Lower lobe of right lung (tissue), 2 donors: ENCODE measurements at places on chromosomes 7 and 10. TPM values are rescaled to one million over a fixed set of nuclear protein-coding genes. Genes with fewer than 3 reads are reported as not detected.

The HOXA1 gene
- total RNA-seq = 0.77 TPM

The HK1 gene
- 85.1 TPM for total RNA-seq

DNA sequence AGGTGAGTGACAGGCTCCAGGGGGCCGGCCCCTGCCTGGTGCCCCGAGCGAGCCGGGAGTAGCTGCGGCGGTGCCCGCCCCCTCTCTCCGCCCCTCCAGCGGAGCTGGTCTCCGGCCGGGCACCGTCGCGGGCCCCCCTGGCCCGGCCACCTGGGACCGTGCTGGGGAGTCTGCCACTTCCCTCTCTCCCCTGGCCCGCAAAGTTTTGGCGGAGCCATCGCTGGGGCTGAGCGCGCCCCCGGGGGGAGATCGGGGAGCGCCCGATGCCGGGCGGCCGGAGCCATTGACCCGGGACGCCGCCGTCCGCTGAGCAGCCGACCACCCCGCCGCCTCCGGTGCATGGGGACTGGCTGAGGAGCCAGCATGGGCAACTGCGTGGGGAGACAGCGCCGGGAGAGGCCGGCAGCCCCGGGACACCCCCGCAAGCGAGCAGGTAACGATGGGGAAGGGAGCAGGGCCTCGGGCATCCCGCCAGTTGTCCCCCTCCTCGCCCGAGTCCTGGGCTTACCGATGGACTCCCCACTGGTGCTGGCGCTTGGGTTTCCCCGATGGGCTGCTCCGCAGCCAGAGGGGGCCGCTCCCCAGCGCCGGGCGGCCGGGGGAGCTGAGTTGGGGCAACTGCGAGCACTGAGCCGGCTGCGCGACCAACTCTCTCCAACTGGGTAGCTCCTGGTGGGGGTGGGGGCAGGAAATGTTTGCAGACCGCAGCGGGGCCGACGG lies at the start of gene UBTD1:
TSS of gene UBTD1 (plus strand) at position 84 of the 720 bp plus-strand sequence. CDS start at position 364, 280 bp downstream.
- no peaks in the 10 kb centered on the region for H3K27me3 ChIP-seq
- peak within 1 kb of the TSS; percentile 99 for H3K4me3 ChIP-seq
- H3K36me3 ChIP-seq = no peaks in the 10 kb centered on the region
- DNase-seq = peak; percentile 77
- peak within 1 kb of the TSS; percentile 91 for H3K27ac ChIP-seq

The ABCB1 gene
- total RNA-seq = 4.3 TPM

GRCh38 chr10:75233444-75234016 lies 2.2 kb downstream of the COMTD1 start:
- DNase-seq = no peak
- H3K27me3 ChIP-seq = no peaks in the 10 kb centered on the region
- peak overlapping the region; percentile 97 for H3K4me3 ChIP-seq
- H3K27ac ChIP-seq = peak overlapping the region; percentile 77

GRCh38 chr7:138626846-138627245 lies 74.3 kb downstream of the SVOPL start:
- no peaks in the 10 kb centered on the region for H3K27me3 ChIP-seq
- H3K4me3 ChIP-seq = no peak overlapping the region
- H3K27ac ChIP-seq = no peak overlapping the region
- H3K36me3 ChIP-seq = no peaks in the 10 kb centered on the region
- no peaks in the 10 kb centered on the region for H3K4me1 ChIP-seq

DNA sequence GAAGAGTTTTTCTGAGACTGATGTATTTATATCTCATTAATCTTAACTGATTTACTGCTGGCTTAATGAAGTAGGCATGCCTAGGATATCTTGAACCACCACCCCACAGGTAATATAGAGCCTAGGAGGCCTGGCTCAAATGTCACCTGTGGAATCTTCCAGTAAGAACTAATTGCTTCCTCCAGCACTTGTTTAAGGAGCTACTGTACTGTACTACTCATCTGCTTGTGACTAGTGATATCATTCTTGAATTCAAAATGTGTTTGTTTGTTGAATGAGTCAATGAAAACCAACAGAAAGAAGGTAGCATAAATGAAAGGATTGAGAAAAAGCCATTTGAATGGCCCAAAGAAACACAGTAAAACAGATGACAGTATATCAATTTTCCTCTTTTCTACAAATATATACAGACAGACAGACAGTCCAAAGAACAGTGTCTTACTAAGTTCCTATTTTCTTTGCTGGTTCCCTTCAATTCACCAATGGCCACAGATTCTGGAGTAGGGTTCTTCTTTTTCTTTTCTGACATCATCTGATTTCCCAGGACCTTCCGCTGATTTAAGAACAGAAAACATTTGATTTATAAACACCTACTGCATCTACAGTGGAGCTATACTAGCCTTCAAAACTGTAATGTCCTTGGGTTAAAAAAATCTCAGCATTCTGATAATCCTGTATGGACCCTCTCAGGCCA lies 43.7 kb upstream of the SLIT1 start:
- no peak overlapping the region for H3K27ac ChIP-seq
- H3K27me3 ChIP-seq = no peaks in the 10 kb centered on the region
- H3K4me1 ChIP-seq = no peaks in the 10 kb centered on the region
- H3K36me3 ChIP-seq = peaks cover 51% of the 10 kb centered on the region
- no peak for DNase-seq
- no peak overlapping the region for H3K4me3 ChIP-seq

GRCh38 chr7:519484-520390 lies at the start of gene PDGFA:
TSS of gene PDGFA (minus strand) at chr7:519846. CDS start at chr7:519001, 845 bp downstream.
- H3K27ac ChIP-seq = peak within 1 kb of the TSS; percentile 81
- peaks cover 61% of the 10 kb centered on the region for H3K4me1 ChIP-seq
- H3K36me3 ChIP-seq = no peaks in the 10 kb centered on the region
- H3K27me3 ChIP-seq = peaks cover 36% of the 10 kb centered on the region
- DNase-seq = peak; percentile 72
- H3K4me3 ChIP-seq = peak within 1 kb of the TSS; percentile 73

DNA sequence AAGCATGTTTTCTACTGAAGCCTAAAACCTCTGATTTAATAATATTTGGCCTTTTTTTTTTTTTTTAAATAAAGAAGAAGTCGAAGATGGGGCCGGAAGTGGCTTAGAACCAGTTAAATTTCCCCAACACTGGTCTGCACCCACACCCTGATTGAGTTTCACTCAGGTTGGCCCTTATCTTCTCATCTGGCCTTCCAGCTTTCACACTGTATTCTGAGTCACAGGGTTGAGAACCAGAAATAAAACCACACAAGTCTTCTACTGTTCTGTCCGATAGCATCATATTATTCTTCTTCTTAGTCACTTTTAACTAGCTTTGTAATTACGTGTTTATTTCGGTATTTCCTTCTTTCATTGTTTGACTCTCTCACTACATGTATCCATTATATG lies 9.9 kb downstream of the ZNF365 start:
- no peak for DNase-seq
- H3K27me3 ChIP-seq = no peaks in the 10 kb centered on the region
- no peaks in the 10 kb centered on the region for H3K4me1 ChIP-seq
- no peaks in the 10 kb centered on the region for H3K36me3 ChIP-seq
- H3K27ac ChIP-seq = no peak overlapping the region

- no peaks in the 10 kb centered on the region for H3K36me3 ChIP-seq
- no peak overlapping the region for H3K4me3 ChIP-seq
- DNase-seq = no peak
- H3K27ac ChIP-seq = no peak overlapping the region
- H3K27me3 ChIP-seq = no peaks in the 10 kb centered on the region
Observed at GRCh38 chr10:83754857-83755256, 384.5 kb upstream of the GHITM start.

- no peaks in the 10 kb centered on the region for H3K36me3 ChIP-seq
- H3K27me3 ChIP-seq = no peaks in the 10 kb centered on the region
- peaks cover 37% of the 10 kb centered on the region for H3K4me1 ChIP-seq
- no peak overlapping the region for H3K4me3 ChIP-seq
- DNase-seq = no peak
Observed at GRCh38 chr7:42091461-42092291, 145.3 kb downstream of the GLI3 start.

- peak; percentile 30 for DNase-seq
- no peak overlapping the region for H3K27ac ChIP-seq
- H3K4me3 ChIP-seq = no peak overlapping the region
Observed at GRCh38 chr10:79385804-79386531, 38.7 kb downstream of the PPIF start.

- no peaks in the 10 kb centered on the region for H3K27me3 ChIP-seq
- peaks cover 48% of the 10 kb centered on the region for H3K4me1 ChIP-seq
- H3K36me3 ChIP-seq = no peaks in the 10 kb centered on the region
- H3K4me3 ChIP-seq = peak within 1 kb of the TSS; percentile 82
Observed at GRCh38 chr7:140062528-140063299, at the start of gene PARP12. TSS of gene PARP12 (minus strand) at chr7:140062951. CDS start at chr7:140062847, 104 bp downstream.

- H3K4me3 ChIP-seq = no peak overlapping the region
- DNase-seq = no peak
- no peaks in the 10 kb centered on the region for H3K27me3 ChIP-seq
- peaks cover 38% of the 10 kb centered on the region for H3K36me3 ChIP-seq
Observed at GRCh38 chr10:71837098-71837827, 13.8 kb downstream of the PSAP start.

The RRP12 gene
- 24.0 TPM for total RNA-seq

- no peaks in the 10 kb centered on the region for H3K27me3 ChIP-seq
- H3K27ac ChIP-seq = no peak overlapping the region
- H3K36me3 ChIP-seq = no peaks in the 10 kb centered on the region
- H3K4me3 ChIP-seq = no peak overlapping the region
Observed at GRCh38 chr7:36010656-36011587, 142.1 kb upstream of the EEPD1 start.

- H3K27ac ChIP-seq = no peak overlapping the region
- DNase-seq = peak; percentile 25
- H3K27me3 ChIP-seq = no peaks in the 10 kb centered on the region
Observed at GRCh38 chr7:73974101-73974947, 53.6 kb upstream of the ELN start.

The POT1 gene
- total RNA-seq = 19.4 TPM

GRCh38 chr7:69827558-69827957 lies 229.3 kb downstream of the AUTS2 start:
- H3K4me1 ChIP-seq = peaks cover 43% of the 10 kb centered on the region
- no peak for DNase-seq
- H3K27me3 ChIP-seq = no peaks in the 10 kb centered on the region
- no peak overlapping the region for H3K27ac ChIP-seq
- no peak overlapping the region for H3K4me3 ChIP-seq
- H3K36me3 ChIP-seq = no peaks in the 10 kb centered on the region

The CAV2 gene
- 143 TPM for total RNA-seq

- H3K36me3 ChIP-seq = no peaks in the 10 kb centered on the region
- H3K27me3 ChIP-seq = peaks cover 16% of the 10 kb centered on the region
- no peaks in the 10 kb centered on the region for H3K4me1 ChIP-seq
- H3K4me3 ChIP-seq = no peak overlapping the region
- H3K27ac ChIP-seq = no peak overlapping the region
Observed at GRCh38 chr10:132862485-132863420, 76.8 kb upstream of the NKX6-2 start.

DNA sequence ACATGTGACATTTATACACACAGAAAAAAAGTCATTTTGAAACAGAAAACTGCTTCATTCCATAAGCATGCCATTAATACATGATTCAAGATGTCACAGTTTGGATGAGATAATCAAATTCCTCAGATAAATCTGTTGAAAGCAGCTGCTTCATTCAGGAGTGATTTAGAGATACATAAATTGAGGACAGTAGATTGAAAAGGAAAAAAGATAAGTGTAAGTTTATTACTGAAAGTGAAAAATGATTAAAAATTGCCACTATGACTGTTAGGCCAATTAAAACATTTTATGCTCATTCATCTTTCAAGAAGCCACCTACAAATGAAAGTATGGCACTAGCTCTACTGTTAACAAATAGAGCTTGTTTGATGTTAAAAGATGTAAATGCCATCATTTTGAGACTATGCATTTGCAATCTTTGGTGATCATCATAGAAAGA lies 136.9 kb upstream of the CDK6 start:
- H3K4me3 ChIP-seq = no peak overlapping the region
- H3K4me1 ChIP-seq = no peaks in the 10 kb centered on the region
- H3K27me3 ChIP-seq = no peaks in the 10 kb centered on the region

The HMX2 gene
- total RNA-seq = not detected

GRCh38 chr7:9945131-9945530 lies 1028.5 kb upstream of the PHF14 start:
- no peaks in the 10 kb centered on the region for H3K36me3 ChIP-seq
- H3K27me3 ChIP-seq = no peaks in the 10 kb centered on the region
- DNase-seq = no peak
- no peak overlapping the region for H3K27ac ChIP-seq

GRCh38 chr10:124627866-124628675 lies 116.1 kb downstream of the FAM53B start:
- DNase-seq = no peak
- no peaks in the 10 kb centered on the region for H3K27me3 ChIP-seq
- H3K27ac ChIP-seq = peak overlapping the region; percentile 25

The LDB3 gene
- total RNA-seq = 2.2 TPM

The CPXM2 gene
- 6.3 TPM for total RNA-seq

DNA sequence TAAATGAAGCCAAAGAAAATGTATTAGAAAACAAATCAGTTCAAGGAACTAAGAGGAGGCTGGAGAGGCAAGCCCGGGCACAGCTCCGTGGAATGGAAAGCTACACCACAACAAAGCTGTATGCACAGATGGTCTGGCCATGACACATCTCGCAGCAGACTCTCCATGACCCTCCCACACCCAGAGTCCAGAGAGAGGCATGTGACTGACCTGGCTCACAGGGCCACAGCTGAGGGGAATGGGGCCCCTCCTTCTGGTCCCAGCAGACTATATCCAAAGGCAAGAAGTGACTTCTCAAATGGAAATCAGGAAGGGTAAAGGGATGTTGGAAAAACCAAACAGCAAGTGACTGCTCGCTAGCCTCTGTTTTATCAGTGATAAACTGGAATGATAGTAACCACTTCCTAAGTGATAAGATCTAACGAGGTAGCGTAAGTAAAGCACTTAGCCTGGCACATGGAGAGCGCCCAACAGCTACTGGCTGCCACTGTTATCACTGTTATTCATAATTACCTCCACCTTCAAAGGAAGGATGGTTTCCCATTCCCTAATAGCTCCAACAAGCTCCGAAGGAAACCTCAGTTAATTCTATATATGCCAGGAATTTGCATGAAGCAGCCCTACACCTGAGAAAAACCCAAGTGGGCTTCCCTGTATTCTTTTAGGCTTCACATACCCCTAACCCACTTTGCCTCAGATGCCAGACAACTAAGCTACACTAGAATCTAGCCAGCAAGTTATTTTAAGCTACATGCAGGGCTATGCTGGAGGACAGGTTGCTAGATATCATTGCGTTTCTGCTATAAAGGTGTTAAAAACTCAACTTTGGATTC lies 8.4 kb downstream of the OSBPL3 start:
- no peaks in the 10 kb centered on the region for H3K27me3 ChIP-seq
- no peak for DNase-seq
- H3K36me3 ChIP-seq = no peaks in the 10 kb centered on the region
- H3K27ac ChIP-seq = no peak overlapping the region
